Activated naive CD4-positive, alpha-beta T cell (primary cell): ENCODE measurements at places on chromosomes 6 and 20.

DNA sequence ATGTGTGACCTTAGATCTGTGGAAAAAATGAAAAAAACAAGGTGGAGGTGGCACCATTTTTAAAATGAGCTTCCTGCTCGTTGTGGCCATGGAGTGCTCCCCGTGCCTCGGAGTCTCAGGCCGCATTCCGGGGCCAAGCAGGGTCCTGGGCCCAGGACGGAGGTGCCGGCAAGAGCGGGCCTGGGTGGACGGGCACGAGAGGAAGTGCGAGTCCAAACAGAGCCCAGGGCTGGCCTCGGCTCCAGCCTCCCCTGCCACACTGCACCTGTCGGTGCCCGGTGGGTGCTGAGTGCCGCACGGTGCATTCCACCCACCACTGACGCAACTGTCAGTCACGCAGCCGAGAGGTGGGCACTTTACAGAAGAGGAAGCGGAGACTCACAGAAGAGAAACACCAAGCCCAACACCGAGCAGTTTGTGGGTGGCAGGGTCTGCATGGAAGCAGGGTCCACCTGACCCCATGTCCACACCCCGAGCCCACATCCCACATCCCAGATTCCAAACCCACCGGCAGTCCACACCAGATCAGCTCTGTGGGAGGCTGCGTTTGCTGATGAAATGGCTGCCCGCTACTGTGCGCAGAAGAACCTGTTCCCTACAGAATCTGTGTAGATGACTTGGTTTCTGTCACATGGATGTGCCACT, 97.7 kb downstream of the PSMB1 start:
- no peak for DNase-seq

DNA sequence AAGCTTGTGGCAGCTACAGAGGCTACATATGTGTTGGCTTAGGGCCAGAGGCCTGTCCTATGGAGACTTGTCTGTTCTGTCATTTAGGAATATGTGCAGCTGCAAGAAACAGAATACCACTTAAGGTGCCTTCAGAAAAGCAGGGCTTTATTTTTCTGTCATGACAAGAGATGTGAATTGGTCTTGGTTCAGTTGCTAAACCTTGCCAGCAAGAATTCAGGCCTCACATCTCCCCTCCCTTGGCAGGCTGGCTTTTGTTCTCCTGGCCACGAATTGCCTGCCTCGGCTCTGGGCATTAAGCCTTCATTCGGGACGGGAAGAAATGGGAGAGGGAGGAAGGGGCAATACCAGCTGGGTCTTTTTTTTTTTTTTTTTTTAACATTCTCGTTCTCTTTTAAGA, 82.4 kb upstream of the TGM3 start:
- no peak for DNase-seq

GRCh38 chr20:25227317-25227831, 20.5 kb upstream of the PYGB start:
- no peak for DNase-seq

- no peak for DNase-seq
These were observed 73.6 kb downstream of the SLX4IP start for GRCh38 chr20:10508468-10509251.

DNA sequence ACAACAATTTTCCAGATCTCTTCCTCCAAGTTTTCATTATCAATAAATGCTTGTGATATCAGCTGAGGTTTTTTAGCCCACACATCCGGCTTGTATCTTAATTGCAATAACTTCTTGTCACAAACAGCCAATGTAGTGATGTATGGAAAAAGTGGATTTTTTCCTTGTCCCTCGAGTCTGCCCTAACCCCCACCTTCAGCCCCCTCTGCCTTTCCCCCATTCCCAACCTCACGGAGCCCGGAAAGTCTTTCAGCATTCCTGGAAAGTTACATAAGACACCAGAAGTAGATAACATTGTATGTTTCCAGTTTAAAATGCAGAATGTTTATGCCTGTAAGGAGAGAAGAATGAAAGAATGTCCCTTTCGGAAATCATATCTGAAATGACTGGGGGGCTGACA, 179.2 kb upstream of the PHACTR1 start:
- DNase-seq = no peak

- no peak for DNase-seq
These were observed 256.9 kb downstream of the LRFN2 start for GRCh38 chr6:40330301-40330721.

DNA sequence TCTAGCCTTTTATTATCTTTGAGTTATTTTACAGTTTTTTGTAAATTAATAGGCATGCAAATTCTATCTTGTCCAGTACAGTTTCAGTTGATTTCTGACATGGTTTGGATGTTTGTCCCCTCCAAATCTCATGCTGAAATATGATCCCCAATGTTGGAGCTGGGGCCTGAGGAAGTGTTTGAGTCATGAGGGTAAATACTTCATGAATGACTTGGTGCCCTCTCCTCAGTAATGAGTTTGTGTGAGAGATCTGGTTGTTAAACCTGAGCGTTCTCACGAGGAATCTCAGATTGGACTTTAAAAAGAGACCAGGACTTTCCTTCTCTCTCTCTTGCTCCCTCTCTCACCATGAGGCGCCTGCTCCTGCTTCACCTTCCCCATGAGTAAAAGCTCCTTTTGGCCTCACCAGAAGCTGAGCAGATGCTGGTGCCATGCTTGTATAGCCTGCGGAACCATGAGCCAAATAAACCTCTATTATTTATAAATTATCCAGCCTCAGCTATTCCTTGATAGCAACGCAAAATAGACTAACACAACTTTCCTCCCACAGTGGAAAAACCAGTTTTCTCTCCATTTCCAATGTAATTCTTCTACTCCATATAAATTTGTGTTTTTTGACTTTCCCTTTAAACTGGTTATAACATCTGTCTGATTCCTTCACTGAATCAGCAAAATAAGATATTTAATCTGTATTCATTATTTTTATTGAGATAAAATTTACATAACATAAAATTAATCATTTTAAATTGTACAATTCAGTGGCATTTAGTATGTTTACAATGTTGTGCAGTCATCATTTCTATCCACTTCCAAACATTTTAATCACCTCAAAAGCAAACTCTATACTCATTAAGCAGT, 78.7 kb upstream of the PRSS16 start:
- DNase-seq = no peak

DNA sequence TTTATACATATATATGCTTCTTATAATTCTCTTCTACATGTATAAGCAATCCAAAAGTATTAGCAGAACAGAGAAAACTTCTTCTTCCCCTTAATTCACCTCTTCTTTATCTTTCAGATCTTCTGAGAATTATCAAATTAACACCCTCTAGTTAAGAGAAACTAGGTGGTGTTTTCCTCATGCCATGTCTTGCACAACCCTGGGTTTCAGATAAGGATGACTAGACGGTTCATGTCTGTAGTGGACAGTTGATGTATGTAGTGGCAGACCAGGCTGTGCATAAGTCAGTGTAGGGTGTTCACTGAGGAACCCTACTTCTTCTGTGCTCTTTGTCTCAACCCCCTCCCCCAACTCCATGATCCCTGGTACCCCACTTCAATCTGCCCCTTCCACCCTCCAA, 187.3 kb downstream of the SAMD5 start:
- no peak for DNase-seq

DNA sequence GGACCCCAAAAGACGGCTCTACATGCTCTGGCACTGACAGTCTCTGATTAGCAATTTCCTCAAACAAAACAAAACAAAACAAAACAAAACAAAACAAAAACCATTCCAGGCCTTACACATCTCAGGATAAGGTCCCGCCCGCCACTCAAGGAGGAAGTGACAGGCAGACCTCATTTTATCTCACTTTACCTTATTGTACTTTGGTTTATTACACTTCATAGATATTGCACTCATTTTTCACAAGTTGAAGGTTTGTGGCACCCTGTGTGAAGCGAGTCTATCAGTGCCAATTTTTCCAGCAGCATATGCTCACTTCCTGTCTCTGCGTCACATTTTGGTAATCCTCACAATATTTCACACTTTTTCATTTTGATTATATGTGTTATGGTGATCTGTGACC, 15.2 kb downstream of the ZBP1 start:
- no peak for DNase-seq

DNA sequence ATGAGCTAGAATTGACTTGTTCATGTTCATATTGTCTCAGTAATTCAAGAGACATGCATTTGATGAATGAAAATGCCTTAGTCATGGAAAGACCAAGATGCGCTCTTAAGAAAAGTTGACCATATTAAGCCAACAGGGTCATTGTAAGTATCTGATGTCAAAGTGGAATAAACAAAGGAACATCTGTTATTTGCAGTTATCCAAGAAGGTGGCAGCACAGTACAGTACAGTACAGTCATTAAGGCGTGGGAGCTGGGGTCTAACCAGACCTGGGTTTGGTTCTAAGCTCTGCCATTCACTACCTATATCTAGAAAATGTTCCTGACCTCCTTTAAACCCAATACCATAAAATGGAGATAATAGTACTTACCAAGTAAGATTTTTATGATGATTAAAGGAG, 178.1 kb downstream of the BACH2 start:
- DNase-seq = no peak

- no peak for DNase-seq
These were observed 525 bp downstream of the PNRC1 start for GRCh38 chr6:89081129-89081422.

DNA sequence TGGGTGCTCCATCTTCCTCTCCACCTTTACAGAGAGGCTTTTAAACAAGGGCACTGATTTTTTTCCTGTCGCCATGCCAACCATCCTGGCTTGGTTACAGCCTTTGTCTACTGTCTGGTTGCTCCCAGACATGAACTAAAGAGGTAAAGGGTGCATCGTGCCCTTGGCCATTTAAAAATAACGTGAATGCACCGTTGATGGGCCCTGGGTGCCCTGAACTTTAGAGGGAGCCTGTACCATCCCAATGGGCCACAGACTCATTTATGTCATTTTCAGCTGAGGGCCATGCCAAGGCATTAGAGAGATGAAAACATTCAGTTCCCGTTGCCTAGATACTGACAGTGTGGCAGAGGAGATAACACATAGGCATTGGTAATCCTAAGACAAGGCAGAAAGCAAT, 23.3 kb downstream of the TMC2 start:
- DNase-seq = no peak

DNA sequence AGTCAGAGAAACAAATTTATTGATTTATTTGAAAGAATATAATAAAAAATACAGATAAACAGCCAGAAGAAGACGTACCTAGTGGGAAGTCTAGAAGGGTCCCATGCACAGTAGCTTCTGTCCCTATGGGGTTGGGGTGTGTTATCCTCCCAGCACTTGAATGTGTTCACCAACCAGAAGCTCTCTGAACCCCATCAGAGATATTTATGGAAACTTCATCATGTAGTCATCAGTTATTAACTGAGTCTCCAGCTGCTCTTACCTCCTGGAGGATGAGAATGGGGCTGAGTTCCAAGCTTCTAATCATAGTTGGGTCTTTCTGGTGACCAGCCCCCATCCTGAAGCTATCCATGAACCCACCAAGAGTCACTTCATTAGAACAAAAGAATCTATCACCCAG, 15.4 kb upstream of the USP45 start:
- no peak for DNase-seq

GRCh38 chr6:71375676-71376075, 87.1 kb downstream of the OGFRL1 start:
- DNase-seq = no peak

GRCh38 chr6:29696147-29697125, 15.5 kb upstream of the ZFP57 start:
- DNase-seq = no peak

- DNase-seq = no peak
These were observed 16.2 kb upstream of the RNF39 start for GRCh38 chr6:30091577-30092381.

DNA sequence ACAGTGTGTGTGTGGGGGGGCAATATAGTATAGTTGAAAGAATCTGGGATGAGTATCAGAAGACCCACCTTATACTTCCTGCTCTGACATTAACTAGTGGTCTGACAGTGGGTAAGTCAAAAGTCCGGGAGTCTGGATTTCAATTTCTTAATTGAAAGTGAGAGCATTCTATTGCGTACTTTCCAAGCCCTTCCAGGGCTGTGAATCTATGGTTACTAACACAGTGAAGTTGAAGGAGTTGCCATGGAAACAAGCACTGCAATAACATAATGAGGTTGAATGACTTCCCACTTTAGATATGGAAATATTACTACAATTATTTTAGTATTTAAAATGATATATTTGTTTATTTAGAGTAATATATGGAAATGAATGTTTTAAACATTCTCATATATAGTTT, 80.2 kb downstream of the MLIP start:
- no peak for DNase-seq

DNA sequence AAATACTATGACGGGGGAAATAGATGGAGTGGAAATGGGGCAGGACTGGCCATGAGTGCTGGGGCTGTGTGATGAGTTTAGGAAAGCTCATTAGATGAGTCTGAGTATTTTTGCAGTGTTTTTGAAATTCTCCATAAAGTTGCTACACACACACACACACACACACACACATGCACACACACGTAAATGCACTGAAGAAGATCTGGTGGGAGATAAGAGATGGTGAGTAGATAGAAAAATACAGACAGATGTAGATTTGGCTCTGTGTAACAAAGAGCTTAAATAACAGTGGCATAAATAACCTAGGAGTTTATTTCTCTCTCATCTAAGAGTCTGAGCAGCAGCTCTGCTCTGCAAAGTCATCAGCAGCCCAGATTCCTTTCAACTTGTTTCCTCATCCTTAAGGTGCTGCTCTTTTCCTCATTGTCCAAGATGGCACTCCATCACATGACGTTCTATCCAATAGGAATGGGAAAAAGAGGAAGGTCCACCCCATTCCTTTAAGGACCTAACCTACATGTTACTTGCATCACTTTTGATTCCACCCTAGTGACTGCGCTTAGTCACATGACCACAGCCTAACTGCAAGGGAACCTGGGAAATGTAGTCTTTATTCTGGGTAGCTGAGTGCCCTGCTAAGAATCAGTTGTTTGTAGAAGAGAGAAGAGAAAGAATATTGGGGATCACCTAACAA, 76.4 kb downstream of the EYA2 start:
- DNase-seq = no peak

- DNase-seq = no peak
These were observed 62.2 kb downstream of the MYLK4 start for GRCh38 chr6:2688401-2689064.

DNA sequence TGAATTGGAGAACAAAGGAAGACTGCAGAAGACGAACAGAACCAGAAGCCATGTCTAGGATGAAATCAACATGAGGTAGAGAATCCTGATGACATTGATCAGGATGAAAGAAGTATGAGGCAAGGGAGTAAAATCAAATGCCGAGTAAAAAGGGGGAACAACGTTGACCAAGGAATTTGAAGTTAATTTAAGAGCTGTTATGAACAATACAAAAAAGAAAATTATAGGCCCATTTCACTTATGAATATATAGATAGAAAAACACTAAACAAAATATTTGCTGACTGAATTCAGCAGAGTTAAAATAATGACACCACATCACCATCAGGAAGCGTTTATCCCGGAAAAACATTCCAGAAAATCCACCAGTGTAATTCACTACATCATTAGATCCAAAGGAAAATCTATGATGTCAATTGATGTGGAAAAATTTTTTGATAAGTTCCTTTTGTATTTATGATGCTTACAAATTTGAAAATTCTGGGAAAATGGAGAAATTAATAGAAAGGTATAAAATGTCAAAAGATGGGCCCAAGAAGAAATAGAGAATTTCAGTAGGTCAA, 8.1 kb upstream of the CCN5 start:
- DNase-seq = no peak

GRCh38 chr20:56278196-56278595, 29.7 kb downstream of the MC3R start:
- DNase-seq = no peak

- DNase-seq = no peak
These were observed 81.6 kb upstream of the KHDRBS2 start for GRCh38 chr6:62367601-62368000.

- DNase-seq = no peak
These were observed 30.6 kb upstream of the LY86 start for GRCh38 chr6:6557886-6558285.

- DNase-seq = no peak
These were observed 47.4 kb downstream of the HLA-DPB1 start for GRCh38 chr6:33123181-33123580.
